ENCODE measurements at places on chromosomes 7 and 10.

DNA sequence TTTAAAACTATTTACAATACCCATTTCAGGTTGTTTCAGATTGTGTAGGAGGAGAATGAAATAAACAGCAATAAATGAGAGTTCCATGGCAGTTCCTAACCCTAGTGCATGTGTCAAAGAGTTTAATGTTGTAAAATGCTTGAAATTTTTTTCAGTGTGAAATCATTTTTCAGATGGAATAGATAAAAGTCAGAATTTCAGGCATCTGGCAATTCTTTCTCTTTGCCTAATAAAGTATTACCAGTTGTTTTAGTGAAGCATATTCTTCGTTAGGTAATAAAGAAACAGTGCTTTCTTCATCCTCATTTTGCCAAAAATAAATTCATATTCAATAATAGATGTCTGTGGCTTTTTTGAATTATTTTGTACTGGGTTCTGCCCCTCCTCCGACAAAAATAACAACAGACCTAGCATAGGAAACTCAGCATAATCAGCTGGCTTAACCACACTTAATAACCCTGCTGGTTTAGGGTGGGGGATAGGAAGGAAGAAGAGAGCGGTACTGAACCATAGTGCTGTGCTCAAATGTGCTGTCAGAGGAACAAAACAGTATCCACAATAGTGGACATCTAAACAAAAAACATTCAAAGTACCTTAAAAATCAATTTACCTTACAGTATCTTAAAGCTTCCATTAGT is 39.1 kb downstream of the MINDY3 start:
- DNase-seq = no peak

DNA sequence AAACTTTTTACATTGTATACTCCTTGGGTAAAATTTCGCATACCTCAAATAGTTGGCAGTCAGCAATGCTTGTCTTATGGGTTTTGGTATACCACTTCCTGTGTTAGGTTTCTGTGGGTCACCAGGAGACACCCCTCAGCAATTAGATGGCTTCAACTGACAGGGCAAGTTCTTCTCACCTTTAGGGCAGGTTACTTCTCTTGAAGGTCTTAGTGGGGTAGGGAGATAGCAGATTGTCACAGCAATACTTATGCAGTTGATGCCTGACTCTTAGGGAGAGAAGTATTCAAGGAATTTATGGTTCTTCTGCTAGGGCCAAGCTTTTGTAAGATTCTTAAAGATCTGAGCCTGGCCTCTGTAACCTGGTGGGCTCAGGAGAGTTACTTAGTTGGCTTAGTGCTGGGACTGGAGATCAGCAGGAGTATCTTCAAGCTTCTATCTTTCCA is 42.9 kb downstream of the MKLN1 start:
- no peak for DNase-seq

DNA sequence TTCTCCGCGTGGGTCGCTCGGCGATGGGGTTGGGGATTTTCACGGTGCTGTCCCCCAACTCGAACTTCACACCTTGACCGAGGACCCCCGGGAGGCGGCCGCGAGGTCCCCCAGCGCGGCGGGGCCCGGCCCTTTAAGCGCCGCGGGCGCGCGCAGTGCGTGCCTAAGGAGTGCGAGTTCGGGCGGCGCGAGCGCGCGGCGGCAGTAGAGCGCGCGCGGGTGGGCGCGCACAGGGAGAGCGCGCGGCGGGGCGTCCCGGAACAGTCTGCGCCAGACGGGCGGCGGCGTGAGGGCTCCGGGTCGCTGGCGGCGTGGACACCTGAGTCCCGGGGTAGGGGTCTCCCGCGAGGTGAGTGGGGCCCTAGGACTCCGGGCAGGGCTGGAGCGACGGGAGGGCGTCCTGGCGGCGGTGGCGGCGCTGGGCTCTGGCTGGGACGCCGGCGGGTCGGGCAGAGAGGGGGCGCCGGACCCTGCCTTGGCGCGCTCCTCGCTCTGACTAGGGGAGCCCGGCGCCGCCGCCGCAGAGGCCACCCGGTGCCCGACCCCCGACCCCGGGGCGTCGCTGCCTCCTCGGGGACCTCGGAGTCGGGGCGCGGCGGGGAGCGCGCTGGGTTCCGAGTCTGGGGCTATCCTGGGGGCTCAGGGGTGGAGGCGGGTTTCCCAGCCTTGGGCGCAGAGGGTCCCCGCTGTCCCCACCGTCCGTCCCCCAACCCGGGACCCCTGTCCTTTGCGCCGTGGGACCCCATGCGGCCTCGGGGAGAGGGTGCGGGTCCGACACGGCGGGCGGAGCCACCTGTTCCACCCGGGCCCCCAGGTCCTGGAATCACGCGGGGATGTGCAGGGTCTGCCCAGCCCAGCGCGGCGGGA is at the start of gene PROSER2:
Gene PROSER2, plus strand, starts transcription at position 235 of the 867 bp plus-strand sequence. CDS start 28,722 bp downstream, outside the sequence.
- peak; percentile 9 for DNase-seq

DNA sequence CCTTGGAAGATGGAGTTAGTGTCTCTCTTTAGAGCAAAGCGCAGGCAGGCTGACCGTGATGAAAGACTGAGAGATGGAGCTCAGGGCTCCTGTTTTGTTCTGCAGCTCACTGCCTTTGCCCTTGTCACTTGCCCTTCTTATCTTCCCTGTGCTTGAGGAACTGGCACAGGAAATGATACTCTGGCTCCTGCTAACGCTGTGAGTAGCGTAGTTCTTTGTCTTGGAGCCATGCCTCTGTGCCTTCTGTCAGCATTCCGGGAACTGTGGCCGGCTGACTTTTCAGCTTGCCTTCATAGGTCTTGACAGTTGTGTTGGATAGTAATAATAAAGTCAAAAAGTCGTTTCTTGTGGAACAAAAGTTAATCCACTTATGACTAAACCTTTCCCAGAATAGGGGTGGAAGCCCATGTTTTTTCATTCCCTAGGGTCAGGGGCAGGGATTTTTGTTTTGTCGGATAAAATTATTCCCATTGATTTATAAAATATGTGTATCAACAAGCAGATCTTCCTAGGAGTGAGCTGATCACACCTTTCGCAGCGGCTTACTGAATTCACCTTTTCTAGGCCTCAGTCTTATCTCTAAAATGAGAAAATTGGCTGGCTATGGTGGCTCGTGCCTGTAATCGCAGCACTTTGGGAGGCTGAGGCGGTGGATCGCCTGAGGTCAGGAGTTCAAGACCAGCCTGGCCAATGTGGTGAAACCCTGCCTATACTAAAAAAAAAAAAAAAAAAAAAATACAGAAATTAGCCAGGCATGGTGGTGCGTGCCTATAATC is 16.6 kb upstream of the TMEM236 start:
- DNase-seq = no peak

DNA sequence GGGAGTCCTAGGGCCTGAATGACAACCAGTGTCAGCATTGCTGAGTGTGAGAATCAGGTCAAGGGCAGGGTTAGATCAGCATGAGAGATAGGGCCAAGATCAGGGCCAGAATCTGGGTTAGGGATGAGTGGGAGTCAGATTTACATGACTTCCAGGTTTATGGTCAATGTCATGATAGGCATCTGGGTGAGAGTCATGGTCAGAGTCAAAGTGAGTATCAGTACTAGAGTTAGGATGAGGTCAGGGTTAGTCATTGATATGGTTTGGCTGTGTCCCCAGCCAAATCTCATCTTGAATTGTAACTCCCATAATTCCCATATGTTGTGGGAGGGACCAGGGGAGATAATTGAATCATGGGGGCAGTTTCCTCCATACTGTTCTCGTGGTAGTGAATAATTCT is 12.3 kb downstream of the MRPS24 start:
- DNase-seq = no peak

- DNase-seq = no peak
These were observed 5.6 kb downstream of the MGAM start for GRCh38 chr7:142001163-142001874.

DNA sequence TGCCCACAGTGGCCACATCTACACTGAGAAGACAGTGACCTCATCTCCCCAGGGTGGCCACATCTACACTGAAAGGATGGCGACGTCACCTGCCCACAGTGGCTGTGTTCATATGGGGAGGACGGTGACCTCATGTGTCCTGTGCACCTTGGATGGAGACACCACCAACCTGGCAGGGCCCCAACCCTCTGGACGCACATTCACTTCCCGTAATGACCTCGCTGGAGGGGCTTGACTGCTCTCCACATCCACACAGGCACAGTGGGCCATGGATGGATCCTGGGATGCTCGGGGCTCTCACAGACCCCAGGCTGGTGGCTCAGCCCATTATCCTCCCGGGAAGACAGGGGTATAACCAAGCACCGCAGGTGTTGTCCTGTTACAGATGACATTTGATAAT is 69.7 kb upstream of the BTBD16 start:
- no peak for DNase-seq

- peak; percentile 72 for DNase-seq
These were observed at the start of gene AHR for GRCh38 chr7:17298102-17298839. TSS of gene AHR (plus strand) at chr7:17298652. CDS start at chr7:17299265, 613 bp downstream.

GRCh38 chr7:66815951-66816350 is 75.4 kb downstream of the RABGEF1 start:
- no peak for DNase-seq

GRCh38 chr7:20323595-20323994 is 7.1 kb upstream of the ITGB8 start:
- DNase-seq = no peak

DNA sequence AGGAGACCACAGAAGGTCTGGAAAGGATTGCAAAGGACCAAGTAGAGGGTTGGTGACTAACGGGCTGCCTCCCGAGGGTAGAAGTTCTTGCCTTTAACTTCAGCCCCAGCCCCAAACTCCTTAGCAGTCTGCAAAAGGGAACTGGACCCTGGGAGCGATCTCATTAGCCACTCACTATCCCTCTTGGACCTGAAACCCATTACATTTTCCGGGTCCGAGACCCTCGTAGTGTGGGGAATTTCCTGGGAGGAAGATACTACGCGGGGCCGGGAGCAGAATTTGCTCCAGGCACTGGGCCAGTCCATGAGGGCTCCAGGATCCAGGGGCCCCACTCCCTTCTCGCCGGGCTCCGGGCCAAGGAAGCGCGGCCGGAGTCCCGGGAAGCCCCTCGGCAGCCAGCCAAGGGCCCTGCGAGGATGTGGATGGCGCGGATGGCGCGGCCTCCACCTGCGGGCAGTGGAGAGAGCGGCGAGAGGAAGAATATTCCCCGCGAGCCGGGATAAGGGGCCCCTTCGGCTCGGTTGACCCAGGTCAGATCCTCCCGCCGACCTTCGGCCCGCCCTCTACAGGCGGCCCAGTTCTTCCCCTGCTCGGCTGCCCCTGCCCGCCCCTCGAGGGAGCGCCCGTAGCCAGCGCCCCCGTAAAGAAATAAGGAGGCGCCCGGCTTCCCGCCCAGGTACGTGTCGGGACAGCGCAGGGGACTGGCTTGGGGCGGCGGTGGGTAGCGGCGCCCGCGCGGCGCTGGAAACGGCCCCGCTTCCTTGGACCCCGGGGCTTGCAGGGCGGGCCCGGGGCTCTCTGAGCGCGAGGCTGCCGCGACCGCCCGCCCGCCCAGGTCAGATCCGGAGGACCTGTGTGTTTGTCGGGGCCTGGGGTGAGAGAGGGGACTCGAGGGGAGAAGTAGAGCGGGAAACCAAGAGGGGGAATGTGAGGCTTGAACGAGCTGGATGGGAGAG is at the start of gene MYO3A:
Gene MYO3A, plus strand, starts transcription at position 577 of the 956 bp plus-strand sequence. CDS start 17,882 bp downstream, outside the sequence.
- no peak for DNase-seq

- DNase-seq = no peak
These were observed 24.2 kb downstream of the STN1 start for GRCh38 chr10:103893817-103894216.

GRCh38 chr7:120332433-120332832 is 59.5 kb downstream of the KCND2 start:
- DNase-seq = no peak

DNA sequence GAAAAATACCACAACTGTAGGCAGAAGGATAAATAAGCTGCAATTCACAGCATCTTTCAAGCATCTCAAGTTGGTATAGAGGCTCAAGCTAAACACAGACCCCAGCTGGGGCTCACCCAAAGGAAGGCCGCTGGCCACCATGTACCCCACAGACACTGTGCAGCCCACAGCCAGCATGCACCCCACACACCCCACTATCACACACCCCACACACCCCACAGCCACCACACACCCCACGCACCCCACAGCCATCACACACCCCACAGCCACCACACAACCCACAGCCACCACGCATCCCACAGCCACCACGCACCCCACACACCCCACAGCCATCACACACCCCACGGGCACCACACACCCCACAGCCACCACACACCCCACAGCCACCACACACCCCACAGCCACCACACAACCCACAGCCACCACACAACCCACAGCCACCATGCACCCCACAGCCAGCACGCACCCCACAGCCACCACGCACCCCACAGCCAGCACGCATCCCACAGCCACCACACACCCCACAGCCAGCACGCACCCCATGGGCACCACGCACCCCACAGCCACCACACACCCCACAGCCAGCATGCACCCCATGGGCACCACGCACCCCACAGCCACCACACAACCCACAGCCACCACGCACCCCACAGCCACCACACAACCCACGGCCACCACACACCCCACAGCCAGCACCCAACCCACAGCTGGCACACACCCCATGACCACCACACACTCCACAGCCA is 214.7 kb downstream of the DNAJB6 start:
- DNase-seq = no peak

GRCh38 chr10:103849880-103850571 is 5.3 kb downstream of the SH3PXD2A start:
- DNase-seq = no peak

DNA sequence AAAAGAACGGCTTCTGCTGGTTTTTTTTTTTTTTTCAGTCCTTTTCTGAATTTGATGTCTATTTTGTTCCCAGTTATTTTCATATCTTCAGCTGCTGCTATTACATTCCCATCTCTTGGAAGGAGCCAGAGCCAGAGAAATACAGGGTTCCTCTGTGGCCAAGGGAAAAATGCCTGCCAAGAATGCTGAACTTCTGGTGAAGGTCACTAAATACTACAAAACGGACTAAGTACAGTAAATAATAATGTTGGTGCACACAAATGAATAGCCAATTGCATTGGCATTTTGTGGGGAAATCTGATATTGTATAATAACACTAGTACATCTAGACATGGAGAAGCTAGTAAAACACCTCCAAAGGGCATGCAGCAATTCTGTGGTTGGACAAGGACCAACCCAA is 56.3 kb upstream of the ZEB1 start:
- no peak for DNase-seq

DNA sequence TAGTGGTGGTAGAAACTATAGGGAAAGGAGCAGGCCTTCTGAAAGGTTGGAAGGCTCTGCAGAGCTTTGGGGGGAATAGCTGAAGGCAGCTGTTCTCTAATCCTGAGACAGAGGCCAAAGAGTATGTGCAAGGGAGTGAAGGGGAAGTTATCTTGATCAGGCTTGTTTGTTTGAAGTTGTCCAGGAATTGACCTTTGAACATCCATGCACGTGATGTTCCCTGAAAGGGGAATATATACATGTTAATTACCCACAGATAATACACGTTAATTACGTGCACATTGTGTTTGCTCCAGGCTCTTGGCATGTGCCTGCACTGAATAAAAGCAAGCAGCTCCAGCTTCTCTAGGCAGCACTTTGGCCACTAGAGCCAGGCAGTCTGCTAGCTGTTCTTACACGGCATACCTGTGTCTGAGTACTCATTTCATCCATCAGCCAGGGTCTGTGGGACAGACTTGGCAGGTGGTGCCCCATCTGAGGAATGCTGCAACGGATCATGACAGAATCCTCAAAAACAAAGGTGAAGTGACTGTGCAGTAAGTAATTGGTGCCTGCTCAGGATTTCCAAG is 18.0 kb upstream of the STARD3NL start:
- no peak for DNase-seq

GRCh38 chr7:101507791-101508252 is 121.3 kb downstream of the MYL10 start:
- no peak for DNase-seq

All from stimulated activated CD8-positive, alpha-beta memory T cell treated with anti-CD3 and anti-CD28 coated beads, Interleukin-7, amount 100 ng/mL, for 48 hours (primary cell).